ENCODE measurements at places on chromosomes 2 and 18.

DNA sequence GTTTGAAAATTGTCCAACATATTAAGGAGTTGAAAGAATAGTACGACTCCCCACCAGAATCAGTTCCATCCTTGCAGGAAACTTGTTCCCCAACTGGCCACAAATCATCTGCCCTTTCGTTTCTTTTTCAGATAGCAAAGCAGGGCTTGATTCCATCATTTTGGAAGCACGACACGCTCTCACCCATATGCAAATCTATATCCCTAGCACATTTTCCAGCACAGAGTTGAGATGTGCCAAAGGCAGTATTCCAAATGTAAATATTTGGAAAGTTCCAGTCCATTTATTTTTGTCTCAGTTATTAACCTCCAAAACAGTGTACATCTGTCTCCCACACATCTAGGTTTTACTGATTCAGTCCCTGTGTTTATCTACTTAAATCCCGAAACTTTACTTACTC, 128.8 kb upstream of the BCL2L11 start:
- no peak for DNase-seq

DNA sequence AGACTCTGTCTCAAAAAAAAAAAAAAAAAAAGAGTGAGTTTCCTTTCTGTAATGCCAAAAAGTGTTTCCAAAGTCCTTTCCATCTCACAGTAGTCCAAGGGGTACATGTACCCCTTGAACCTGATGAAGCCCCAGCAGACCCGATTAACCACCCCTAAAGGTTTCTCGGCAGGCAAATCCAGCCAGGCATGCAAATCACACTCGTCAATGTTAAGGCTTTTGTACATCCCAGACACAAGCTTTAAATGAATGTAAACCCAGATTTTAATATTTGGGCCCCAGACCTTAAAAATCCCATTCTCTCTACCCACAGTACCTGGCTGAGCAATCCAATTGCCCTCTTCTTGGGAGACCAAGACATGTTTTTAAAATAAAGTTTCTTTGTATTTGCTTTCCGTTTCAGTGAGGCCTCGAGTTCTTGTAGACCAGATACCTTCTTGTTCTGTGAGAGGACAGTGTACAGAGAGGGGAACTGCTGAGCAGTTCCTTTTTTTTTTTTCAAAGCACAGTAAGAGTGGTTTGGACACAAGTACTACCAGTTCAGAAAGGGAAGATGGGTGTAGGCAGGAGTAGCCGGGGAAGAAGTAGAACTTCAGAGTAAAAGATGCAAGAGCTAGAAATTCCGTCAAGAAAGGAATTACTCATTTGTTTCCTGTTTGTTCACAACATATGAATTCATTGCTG, at the start of gene NLRC4:
TSS of gene NLRC4 (minus strand) at position 465 of the 684 bp plus-strand sequence. CDS start 8,111 bp downstream, outside the sequence.
- DNase-seq: no peak

GRCh38 chr2:196528486-196529223, 110.9 kb upstream of the CCDC150 start:
- DNase-seq: no peak

GRCh38 chr2:183998041-183998796, 600.1 kb upstream of the ZNF804A start:
- no peak for DNase-seq

DNA sequence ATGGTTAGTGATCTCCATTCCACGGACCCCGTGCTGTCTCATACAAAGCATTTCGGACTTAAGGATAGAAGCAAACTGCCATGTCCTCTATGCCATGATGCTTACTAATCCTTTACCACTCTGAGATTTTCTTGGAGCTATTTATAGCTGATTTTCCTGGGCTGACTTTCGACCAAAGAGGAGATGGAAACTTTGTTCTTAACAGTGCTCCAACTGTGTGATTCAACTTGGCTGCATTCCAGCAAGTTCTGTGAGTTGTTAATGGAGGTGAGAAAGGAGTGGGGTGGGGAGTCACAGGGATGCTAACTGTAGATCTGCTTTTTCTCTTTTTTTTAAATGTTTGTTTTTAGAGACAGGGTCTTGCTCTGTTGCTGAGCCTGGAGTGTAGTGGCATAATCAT, 45.5 kb upstream of the MSH2 start:
- no peak for DNase-seq

DNA sequence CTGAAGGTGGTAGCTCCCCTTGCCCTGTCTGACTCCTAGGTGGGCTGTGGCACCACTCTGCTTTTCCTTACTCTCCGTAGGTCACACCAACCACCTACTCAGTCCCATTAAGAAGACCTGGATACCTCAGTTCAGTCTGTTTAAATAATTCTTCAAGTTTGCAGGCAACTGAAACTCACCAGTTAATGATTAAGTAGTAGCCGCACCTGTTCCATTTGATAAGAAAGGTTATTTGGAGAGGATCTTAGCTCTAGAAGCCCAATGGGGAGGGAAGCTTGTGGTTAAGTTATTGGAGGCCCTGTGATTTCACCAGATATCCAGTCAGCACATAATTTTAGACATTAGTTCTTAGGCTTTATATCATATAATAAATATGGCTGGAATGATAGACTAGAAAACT, 1193.0 kb downstream of the DPP10 start:
- no peak for DNase-seq

- DNase-seq: no peak
Observed at GRCh38 chr2:23689891-23690290, 237.0 kb downstream of the ATAD2B start.

GRCh38 chr2:3193443-3194330, 183.9 kb downstream of the EIPR1 start:
- DNase-seq: no peak

DNA sequence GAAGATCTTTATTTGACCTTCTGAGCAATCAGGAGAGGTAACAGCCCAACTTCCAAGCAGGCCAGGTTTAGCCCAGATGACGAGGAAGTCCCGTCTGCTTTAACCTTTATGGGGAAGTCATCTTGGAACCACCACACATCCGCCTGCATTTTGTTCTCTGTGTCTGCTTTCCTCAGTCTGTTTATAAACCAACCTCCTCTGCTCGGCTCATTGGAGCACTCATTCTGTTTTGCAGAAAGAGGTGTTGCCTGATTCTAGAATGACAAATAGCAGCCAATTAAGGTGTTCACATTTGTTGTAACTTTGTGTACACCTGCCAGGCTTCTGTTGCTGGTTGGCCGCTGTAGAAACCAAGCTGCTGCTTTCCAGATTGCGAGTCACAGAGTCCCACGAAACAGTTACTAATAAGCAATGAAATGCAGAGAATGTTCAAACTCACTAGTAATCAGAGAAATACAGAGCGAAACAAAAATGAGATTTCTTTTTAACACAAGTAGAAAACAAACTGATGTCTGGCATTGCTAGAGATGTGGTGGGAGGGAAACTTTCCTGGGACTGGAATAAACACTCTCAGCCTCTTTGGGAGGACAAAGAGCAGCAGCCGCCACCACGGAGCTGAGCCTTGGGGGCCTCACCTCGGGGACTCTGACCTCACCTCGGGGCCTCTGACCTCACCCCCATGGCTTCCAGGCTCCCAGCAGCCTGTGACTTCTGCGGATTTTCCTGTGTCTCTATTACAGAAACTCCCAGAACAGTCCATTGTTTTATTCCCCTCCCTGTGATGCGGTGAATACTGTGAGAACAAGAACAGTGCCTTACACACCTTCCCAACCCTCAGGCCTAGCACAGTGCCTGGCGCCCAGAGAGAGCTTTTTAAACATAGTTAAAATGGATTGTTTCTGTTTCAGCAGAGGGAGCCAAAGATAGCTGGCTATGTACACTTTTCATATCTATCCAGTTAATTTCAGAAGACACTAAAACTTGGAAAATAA, 64.0 kb downstream of the MBP start:
- peak; percentile 36 for DNase-seq

DNA sequence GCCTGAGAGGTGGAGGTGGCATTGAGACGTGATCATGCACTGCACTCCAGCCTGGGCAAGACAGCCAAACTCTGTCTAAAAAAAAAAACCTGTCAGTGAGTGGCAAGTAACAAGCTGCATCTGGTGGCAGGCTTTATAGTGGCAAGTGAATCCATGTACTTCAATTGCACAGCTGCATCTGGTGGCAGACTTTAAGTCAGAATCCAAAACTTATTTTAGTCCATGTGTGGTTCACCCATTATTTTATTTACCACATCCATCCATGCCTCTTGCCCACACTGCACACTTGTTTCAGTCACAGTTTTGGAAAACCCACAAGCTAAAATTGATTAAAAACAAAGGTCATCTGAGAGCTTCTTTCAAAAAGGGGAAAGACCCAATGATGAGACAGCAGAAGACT, 1636.4 kb upstream of the NXPH2 start:
- no peak for DNase-seq

DNA sequence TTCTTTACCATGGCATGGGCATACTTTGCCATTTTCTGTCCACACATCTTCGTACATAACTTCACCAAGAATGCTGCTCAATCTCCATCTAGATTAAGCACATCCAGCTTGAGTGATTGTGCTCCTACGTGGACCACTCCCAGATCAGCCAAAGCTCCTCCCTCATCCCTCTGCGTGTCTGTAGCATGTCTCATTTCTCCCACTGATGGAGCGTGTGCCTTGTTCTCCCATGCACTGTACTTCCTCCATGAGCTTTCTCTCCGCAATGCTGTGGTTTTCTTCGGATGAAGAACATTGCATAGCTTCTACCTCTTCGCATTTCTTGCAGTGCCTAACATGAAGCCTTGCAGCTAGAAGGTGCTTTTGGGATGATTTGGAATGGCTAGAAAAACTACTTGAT, 13.5 kb downstream of the CCL20 start:
- no peak for DNase-seq

DNA sequence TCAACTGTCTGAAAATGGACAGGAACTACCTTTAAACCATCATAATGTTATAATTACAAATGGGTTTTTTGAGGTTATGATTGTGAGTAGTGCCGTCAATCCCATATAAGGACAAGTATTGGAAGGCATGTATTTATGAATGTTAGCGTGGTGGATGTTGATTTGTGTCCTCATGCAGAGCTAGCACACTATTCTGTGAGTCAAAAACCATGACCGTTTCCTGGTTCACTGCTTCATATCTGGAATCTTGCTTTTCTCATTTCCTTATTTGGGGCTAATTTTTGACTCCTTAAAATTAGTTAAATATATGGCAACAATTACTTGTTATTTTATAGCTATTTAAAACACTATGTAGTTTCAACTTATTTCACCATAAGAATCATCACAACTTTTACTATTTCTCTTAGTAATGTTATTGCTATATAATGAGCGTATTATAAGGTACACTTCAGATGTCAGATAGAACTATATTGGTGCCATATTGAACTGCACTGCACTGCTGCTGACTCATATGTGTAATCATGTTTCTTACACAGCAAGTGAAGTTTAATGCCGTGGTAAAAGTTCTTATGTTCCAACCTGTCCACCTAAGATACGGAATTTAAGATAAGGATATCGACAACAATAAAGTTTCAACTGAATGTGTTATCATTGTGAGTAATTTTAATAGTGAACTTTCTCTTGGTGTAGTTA, 192.8 kb downstream of the PTGR3 start:
- DNase-seq: no peak

DNA sequence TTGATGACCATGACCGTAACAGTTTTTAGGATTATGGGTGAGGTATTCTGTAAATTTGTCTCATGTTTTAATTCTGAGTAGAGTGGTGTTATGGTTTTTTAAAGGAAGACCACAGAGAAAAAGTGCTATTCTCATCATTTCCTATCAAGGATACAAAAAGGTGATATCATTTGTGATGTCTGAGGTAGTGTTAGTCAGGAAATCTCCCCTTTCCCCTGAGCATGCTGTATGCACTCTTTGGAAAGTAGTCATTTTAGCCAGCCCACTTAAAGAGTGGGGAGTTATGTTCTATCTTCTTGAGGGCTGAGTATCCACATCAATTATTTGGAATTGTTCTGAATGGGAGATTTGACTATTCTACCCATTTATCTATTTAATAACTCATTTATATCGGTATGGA, 414.2 kb upstream of the SLC14A2 start:
- no peak for DNase-seq

- peak; percentile 95 for DNase-seq
Observed at GRCh38 chr2:238169048-238169707, 10.4 kb downstream of the ERFE start.

- DNase-seq: no peak
Observed at GRCh38 chr2:36886664-36887063, 79.7 kb downstream of the STRN start.

GRCh38 chr2:127630096-127630863, 15.7 kb upstream of the GPR17 start:
- no peak for DNase-seq

DNA sequence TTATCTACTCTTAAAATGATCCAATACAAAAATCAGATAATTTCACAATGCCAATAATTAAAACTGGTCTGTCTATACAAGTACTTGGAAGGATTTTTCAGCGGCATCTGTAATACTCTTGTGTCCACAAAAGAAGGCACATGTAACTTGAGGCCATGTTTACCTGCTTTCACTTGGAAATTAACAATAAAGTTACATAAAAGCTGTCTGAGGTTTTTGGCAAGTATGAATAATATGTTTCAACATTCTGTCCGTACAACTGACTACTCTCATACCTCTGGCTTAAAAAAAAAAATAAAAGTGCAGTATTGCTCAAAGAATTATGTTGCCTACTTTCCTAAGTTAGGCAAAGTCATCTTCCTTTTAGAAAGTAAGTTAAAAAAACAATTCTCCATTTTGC, 253.6 kb downstream of the NBAS start:
- DNase-seq: no peak

All from AG04450 (cell line).